Activated CD4-positive, alpha-beta memory T cell treated with anti-CD3 and anti-CD28 coated beads for 36 hours (primary cell): ENCODE measurements at places on chromosomes 7 and 10. TPM values are rescaled to one million over a fixed set of nuclear protein-coding genes. Genes with fewer than 3 reads are reported as not detected.

The FGL2 gene
- 0.65 TPM for total RNA-seq

The GNAT3 gene
- total RNA-seq = not detected

The MBL2 gene
- not detected for total RNA-seq

The PVRIG gene
- total RNA-seq = 21.2 TPM

The UFSP1 gene
- total RNA-seq = 2.0 TPM

The NEUROD6 gene
- not detected for total RNA-seq

- H3K27me3 ChIP-seq = no peaks in the 10 kb centered on the region
- no peaks in the 10 kb centered on the region for H3K4me1 ChIP-seq
- H3K27ac ChIP-seq = no peak overlapping the region
- H3K4me3 ChIP-seq = no peak overlapping the region
- no peaks in the 10 kb centered on the region for H3K36me3 ChIP-seq
Observed at GRCh38 chr7:110187877-110188554, 902.9 kb upstream of the LRRN3 start.

- no peak overlapping the region for H3K4me3 ChIP-seq
- H3K4me1 ChIP-seq = peaks cover 9% of the 10 kb centered on the region
- no peak overlapping the region for H3K27ac ChIP-seq
Observed at GRCh38 chr7:16455591-16455990, 9.9 kb downstream of the SOSTDC1 start.

DNA sequence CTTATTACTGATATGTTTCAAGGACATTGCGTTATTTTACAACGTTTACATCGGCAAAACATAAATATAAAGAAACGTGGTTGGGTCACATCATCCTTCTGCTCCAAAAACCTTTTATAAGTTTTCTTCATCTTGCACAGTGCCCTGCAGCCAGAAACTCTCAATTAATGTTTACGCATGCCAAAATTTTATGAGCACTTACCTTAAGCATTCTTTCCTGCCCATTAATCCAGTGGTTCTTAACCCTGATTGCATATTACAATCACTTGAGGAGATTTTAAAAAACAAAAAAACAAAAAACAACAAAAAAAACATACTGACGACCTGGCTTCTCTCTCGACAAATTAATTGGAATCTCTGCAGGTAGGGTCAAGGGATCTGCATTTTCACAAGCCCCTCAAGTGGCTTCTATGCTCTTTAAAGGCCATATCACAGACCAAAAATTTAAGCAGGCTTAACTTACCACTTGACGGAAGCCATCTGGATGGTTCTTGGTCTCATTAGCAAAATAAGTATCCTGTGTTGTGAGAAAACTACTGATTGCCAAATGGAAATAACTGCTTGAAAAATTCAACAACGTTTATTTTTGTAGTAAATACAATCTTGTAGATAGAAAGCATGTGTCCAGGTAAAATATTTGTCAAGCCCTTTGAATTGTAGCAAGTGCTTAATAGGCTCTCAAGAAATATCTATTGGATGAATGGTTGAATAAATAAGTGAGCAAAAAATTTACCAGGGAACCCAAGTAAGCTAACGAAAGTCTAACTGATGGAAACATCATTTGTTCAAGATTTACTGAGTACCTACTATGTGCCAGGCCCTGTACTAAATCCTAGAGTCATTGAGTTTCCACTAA, 30.9 kb upstream of the SLC16A12 start:
- no peaks in the 10 kb centered on the region for H3K4me1 ChIP-seq
- no peak overlapping the region for H3K27ac ChIP-seq
- H3K36me3 ChIP-seq = no peaks in the 10 kb centered on the region

DNA sequence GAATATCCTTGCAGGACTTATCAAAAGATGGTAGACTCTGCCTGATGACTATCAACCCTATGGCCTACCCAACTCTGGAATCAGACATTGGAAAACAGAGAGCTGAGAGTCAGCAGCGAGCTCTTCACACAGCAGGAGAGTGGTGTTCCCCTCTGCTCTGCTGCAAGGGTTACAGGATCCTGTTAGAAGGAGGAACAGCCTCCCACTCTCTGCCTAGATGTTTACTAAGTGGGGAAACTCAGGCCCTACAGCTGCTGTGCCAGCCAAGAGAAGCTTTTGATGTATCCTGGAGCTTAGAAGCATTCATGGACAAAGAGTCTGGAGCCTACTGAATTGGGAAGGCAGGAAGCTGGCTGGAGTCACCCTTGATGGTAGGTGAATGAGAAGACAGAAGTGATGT, 104.6 kb downstream of the ABLIM1 start:
- peaks cover 7% of the 10 kb centered on the region for H3K36me3 ChIP-seq
- H3K27me3 ChIP-seq = no peaks in the 10 kb centered on the region
- H3K4me1 ChIP-seq = peaks cover 6% of the 10 kb centered on the region
- DNase-seq = no peak

DNA sequence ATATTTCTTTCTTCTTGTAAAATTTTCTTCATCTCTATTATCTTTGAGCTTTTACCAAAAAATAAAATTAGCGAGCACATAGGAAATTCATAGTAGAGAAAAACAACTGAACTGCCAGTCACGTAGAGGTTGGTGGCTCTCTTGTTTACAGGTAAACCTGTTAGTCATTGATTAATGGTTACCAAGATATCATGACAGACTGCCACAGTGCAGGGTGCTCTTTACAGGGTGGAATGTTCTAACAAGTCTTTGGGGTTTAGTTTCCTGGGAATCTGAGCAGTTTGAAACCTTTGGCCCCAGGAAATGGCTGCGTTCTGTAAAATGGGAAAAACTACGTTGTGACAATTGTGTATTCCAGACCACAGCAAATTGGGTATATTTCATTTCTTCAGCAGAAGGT, 407.3 kb upstream of the ADARB2 start:
- H3K27ac ChIP-seq = no peak overlapping the region
- H3K4me3 ChIP-seq = no peak overlapping the region
- peaks cover 8% of the 10 kb centered on the region for H3K27me3 ChIP-seq
- no peak for DNase-seq
- no peaks in the 10 kb centered on the region for H3K4me1 ChIP-seq

- no peak for DNase-seq
- H3K27ac ChIP-seq = no peak overlapping the region
- H3K4me1 ChIP-seq = peaks cover 2% of the 10 kb centered on the region
- H3K36me3 ChIP-seq = no peaks in the 10 kb centered on the region
- peaks cover 15% of the 10 kb centered on the region for H3K27me3 ChIP-seq
- H3K4me3 ChIP-seq = no peak overlapping the region
Observed at GRCh38 chr7:143047326-143047725, 4.8 kb upstream of the OR6V1 start.

DNA sequence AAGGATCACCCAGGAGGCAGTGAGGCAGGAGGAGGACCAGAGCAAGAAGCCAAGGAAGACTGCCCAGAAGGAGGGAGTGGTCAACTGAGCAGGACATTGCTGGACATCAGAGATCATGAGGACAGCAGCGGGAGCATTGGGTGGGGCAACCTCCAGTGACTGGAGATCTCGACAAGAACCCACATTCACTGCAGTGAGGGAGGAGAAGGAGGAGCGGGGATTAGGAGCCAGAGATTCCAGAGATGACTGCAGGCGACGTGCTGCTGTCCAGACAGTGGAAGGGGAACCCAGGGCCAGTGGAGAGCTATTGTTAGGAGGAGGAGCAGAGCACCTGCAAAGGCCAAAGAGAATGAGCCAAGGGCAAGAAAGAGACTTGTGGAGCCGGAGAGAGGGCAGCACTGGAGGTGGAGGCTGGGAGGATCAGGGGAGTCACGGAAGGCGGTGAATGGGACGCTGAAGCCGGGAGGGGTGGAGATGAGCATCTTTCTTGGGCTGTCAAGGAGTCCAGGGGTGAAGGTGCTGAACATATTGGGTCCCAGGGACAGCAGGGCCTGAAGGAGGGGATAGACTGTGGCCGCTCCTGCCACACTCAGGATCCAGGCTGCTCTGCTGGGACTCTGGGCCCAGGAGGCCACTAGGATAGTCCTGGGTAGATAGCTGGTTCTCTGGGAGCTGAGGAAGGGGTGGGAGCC, 140.1 kb upstream of the UNC5B start:
- no peaks in the 10 kb centered on the region for H3K36me3 ChIP-seq
- no peak for DNase-seq
- H3K27me3 ChIP-seq = peaks cover 2% of the 10 kb centered on the region
- H3K27ac ChIP-seq = no peak overlapping the region
- H3K4me1 ChIP-seq = no peaks in the 10 kb centered on the region
- H3K4me3 ChIP-seq = no peak overlapping the region

- no peak overlapping the region for H3K27ac ChIP-seq
- no peaks in the 10 kb centered on the region for H3K36me3 ChIP-seq
- no peak overlapping the region for H3K4me3 ChIP-seq
- no peaks in the 10 kb centered on the region for H3K27me3 ChIP-seq
- no peak for DNase-seq
Observed at GRCh38 chr7:127571741-127572505, 13.5 kb downstream of the GCC1 start.

GRCh38 chr7:29296421-29296820, 101.8 kb downstream of the CHN2 start:
- no peak overlapping the region for H3K4me3 ChIP-seq
- H3K4me1 ChIP-seq = no peaks in the 10 kb centered on the region
- H3K27ac ChIP-seq = no peak overlapping the region
- no peaks in the 10 kb centered on the region for H3K27me3 ChIP-seq
- no peaks in the 10 kb centered on the region for H3K36me3 ChIP-seq
- DNase-seq = no peak

GRCh38 chr7:28921822-28922221, 36.3 kb downstream of the TRIL start:
- H3K27me3 ChIP-seq = peaks cover 10% of the 10 kb centered on the region
- no peak overlapping the region for H3K27ac ChIP-seq
- H3K4me3 ChIP-seq = no peak overlapping the region
- H3K36me3 ChIP-seq = no peaks in the 10 kb centered on the region
- H3K4me1 ChIP-seq = peaks cover 14% of the 10 kb centered on the region

DNA sequence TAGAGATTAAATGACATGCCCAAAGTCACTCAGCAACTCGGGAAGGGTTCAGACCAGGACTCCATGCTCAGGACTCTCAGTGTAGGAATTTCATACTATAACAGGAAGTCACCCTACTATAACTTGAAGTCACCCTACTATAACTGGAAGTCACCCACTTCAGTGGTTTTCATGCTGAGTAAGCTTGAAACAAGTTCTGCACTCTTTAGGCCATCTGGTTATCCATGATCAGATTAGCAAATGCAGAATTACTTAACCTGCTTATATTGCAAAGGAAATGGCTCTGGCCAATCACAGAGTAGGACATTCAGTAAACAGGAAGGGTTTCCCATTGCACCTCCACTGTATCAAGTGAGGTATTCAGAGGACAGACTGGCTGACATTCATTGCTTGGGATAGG, 1240.4 kb downstream of the GATA3 start:
- no peak overlapping the region for H3K4me3 ChIP-seq
- DNase-seq = no peak
- peaks cover 21% of the 10 kb centered on the region for H3K4me1 ChIP-seq

GRCh38 chr10:50545846-50546245, 77.9 kb downstream of the SGMS1 start:
- H3K4me1 ChIP-seq = peaks cover 63% of the 10 kb centered on the region
- no peak for DNase-seq
- no peak overlapping the region for H3K4me3 ChIP-seq
- H3K27ac ChIP-seq = no peak overlapping the region
- peaks cover 18% of the 10 kb centered on the region for H3K36me3 ChIP-seq

DNA sequence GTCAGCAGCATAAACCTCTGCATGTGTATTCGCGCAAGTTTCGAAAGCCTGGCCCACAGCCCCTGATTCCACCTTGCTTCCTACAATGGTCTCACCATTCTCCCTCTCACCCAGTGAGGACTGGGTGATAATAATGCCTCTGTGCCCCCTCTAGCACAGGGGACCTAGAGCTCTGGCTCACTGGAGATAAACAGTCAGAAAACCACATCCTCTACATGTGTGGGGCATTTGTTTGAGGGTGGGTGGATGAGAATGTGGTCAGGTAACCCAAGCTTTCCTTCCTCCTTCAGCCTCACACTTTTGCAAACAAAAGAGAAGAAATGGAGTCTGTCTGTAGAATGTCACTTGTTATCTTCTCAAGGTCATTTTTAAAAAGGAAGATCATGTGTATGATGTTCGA, 373.5 kb downstream of the KCNMA1 start:
- no peak overlapping the region for H3K4me3 ChIP-seq
- H3K27ac ChIP-seq = no peak overlapping the region
- peaks cover 2% of the 10 kb centered on the region for H3K27me3 ChIP-seq
- DNase-seq = no peak
- no peaks in the 10 kb centered on the region for H3K36me3 ChIP-seq
- H3K4me1 ChIP-seq = no peaks in the 10 kb centered on the region

- no peak for DNase-seq
- peaks cover 32% of the 10 kb centered on the region for H3K4me1 ChIP-seq
- H3K27ac ChIP-seq = peak overlapping the region; percentile 86
Observed at GRCh38 chr10:102300278-102300843, 55.0 kb downstream of the GBF1 start.

GRCh38 chr10:75432176-75432575, 752 bp downstream of the LRMDA start:
- H3K36me3 ChIP-seq = no peaks in the 10 kb centered on the region
- no peak overlapping the region for H3K4me3 ChIP-seq
- peaks cover 35% of the 10 kb centered on the region for H3K27me3 ChIP-seq
- H3K4me1 ChIP-seq = no peaks in the 10 kb centered on the region

DNA sequence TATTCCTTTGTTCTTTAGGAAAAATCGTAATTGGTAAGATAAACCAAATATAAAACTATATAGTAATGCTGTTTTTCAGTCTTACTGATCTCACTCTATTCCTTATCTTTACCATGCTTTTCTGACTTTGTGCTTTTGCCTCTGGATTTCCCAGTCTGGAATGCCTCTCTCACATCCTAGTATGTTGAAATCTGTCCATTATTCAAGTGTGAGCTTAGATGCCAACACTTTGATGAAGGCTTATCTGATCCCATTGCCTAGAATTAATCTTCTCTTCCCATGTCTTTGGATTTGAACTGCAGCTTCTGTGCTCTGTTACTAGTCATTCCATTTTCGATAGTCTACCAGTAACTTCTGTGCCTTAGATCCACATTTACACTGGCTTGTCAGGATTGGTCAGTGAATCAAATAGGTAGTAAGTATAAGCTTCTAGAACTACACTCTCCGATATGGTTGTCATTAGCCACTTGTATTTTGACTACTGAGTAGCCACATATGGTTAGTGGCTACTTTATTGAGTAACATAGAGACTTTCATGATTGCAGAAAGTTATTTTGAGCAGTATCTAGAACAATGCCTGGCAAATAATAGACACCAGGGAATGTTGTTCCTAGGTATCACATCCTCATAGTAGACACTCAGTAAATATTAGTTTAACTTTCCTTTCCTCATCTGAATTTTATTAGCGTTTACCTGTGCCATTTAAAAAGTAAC, 92.9 kb downstream of the BMPR1A start:
- no peak for DNase-seq
- no peaks in the 10 kb centered on the region for H3K4me1 ChIP-seq
- no peaks in the 10 kb centered on the region for H3K27me3 ChIP-seq
- H3K4me3 ChIP-seq = no peak overlapping the region
